ENCODE measurements at places on chromosomes 2 and 18. TPM values are rescaled to one million over a fixed set of nuclear protein-coding genes. Genes with fewer than 3 reads are reported as not detected.

GRCh38 chr2:173607606-173608311 is 253.1 kb downstream of the CDCA7 start:
- no peak for DNase-seq

DNA sequence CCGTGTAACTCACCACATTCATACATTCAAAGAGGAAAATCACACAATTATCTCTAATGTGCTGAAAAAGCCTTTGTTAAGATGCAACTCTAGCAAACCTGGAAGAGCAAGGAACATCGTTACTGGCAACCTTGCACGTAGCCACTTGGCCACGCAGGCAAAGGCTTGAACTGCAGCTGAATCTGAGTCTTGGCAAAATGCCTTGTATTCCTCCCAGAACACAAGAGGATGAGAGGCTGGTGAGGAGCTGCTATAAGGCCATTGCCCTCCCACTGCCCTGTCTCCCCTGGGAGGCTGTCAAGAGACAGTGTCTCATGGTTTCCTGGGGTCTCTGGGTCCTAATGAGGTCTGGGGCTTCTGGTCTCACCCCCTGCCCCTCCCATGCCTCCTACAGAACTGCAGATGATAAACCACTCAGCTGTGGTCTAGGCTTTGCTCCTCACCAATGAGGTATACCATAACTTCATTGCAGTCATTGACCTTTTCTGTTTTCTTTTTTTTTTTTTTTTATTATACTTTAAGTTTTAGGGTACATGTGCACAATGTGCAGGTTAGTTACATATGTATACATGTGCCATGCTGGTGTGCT is 141.4 kb downstream of the SPP2 start:
- DNase-seq: peak; percentile 74

GRCh38 chr2:80153151-80153550 is 151.4 kb downstream of the LRRTM1 start:
- no peak for DNase-seq

GRCh38 chr18:10374636-10375293 is 79.7 kb upstream of the APCDD1 start:
- DNase-seq: no peak

The GAREM1 gene
- 1.5 TPM for total RNA-seq

The SNED1 gene
- total RNA-seq: 3.2 TPM

The HOXD3 gene
- 10.9 TPM for total RNA-seq

The SALL3 gene
- 4.1 TPM for total RNA-seq

Data from Daoy (cell line).